ENCODE measurements at places on chromosomes 6 and 20. TPM values are rescaled to one million over a fixed set of nuclear protein-coding genes. Genes with fewer than 3 reads are reported as not detected.

CCHCR1 gene
- total RNA-seq, result 10.1 TPM

TMEM244 gene
- not detected for total RNA-seq

SRMS gene
- 0.18 TPM for total RNA-seq

HDGFL1 gene
- total RNA-seq, result not detected

RAE1 gene
- 68.7 TPM for total RNA-seq

MYBL2 gene
- 66.0 TPM for total RNA-seq

LPIN3 gene
- total RNA-seq, result 11.0 TPM

GPR63 gene
- 0.26 TPM for total RNA-seq

CTCFL gene
- not detected for total RNA-seq

UNC93A gene
- total RNA-seq, result not detected

MARCKS gene
- 12.8 TPM for total RNA-seq

ANGPT4 gene
- not detected for total RNA-seq

RAB5IF gene
- 265 TPM for total RNA-seq

KCTD20 gene
- total RNA-seq, result 22.1 TPM

MAFB gene
- total RNA-seq, result 0.07 TPM

BMP5 gene
- not detected for total RNA-seq

SEMG1 gene
- total RNA-seq, result not detected

HLA-DOA gene
- total RNA-seq, result not detected

DDR1 gene
- 36.1 TPM for total RNA-seq

CST5 gene
- not detected for total RNA-seq

MAPK13 gene
- 1.1 TPM for total RNA-seq

RAMACL gene
- total RNA-seq, result 0.20 TPM

ARFGEF3 gene
- 0.57 TPM for total RNA-seq

KCNQ5 gene
- total RNA-seq, result 1.2 TPM

CLDN20 gene
- not detected for total RNA-seq

CD24 gene
- 289 TPM for total RNA-seq

C20orf202 gene
- not detected for total RNA-seq

NUDT3 gene
- total RNA-seq, result 6.5 TPM

HCRTR2 gene
- total RNA-seq, result not detected

GINS1 gene
- total RNA-seq, result 32.8 TPM

TNFAIP3 gene
- 20.3 TPM for total RNA-seq

RSPO4 gene
- total RNA-seq, result not detected

DEFB132 gene
- not detected for total RNA-seq

TREM1 gene
- not detected for total RNA-seq

PACRG gene
- total RNA-seq, result not detected

POU5F1 gene
- total RNA-seq, result 11.6 TPM

RHAG gene
- not detected for total RNA-seq

KHDC1 gene
- 4.1 TPM for total RNA-seq

HAO1 gene
- total RNA-seq, result not detected

RIPPLY2 gene
- not detected for total RNA-seq

BHLHE23 gene
- not detected for total RNA-seq

BFSP1 gene
- total RNA-seq, result 4.7 TPM

HLA-DQA2 gene
- total RNA-seq, result not detected

GDAP1L1 gene
- not detected for total RNA-seq

FAM209B gene
- 1.00 TPM for total RNA-seq

ZSCAN23 gene
- total RNA-seq, result not detected

RBM24 gene
- 10.3 TPM for total RNA-seq

TOX2 gene
- total RNA-seq, result 11.3 TPM

ACTL10 gene
- total RNA-seq, result not detected
